ENCODE measurements at places on chromosomes 6 and 20.
A peak's percentile ranks its signal among the peaks of the same experiment; 100 is the strongest.

DNA sequence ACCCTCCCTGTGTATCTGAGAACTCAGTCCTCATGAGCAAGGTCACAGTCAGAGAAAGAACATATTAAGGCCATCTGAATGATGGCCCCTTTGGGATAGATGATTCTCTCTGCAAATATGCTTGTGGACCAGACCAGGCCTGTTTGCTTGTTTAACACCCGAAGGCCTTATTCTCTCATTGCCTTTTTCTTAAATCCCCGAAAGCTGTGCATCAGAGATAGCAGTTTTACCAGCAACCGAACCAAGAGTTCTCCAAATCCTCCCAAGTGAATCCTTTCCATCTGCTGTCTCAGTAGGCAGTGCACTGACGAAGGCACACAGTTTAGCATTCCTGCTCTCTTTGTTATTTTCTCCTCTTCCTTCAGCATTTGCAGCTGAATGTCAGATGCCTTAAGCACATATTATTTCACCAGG, 79.8 kb downstream of the TRMT6 start:
- DNase-seq: no peak

- no peak for DNase-seq
These were observed 19.4 kb upstream of the TFAP2A start for GRCh38 chr6:10434235-10434634.

DNA sequence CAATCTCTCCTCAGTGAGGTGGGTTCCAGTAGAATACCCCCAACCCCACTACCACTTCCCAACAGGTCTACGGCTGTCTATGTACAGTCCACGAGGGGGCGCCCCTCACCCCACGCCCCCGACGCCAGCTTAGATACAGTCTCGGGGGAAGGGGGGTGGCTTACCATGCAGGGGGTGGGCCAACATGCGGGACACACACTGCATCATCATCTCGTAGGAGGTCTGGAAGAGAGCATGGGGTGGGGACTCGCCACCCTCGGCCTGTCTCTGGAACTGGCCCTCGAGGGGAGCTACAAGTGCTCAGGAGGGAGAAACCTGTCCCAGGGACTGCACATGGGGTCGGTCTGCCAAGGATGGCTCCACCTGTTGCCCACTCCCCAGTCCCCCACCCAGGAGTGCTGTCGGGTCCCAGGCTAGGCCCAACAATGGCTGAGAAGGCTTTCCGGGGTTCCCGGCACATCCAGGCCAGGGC, 8.5 kb downstream of the MTCH1 start:
- no peak for DNase-seq

- DNase-seq: no peak
These were observed 84.1 kb downstream of the TNFAIP3 start for GRCh38 chr6:137951064-137951597.

- no peak for DNase-seq
These were observed 21.8 kb upstream of the PTGIS start for GRCh38 chr20:49589747-49590146.

DNA sequence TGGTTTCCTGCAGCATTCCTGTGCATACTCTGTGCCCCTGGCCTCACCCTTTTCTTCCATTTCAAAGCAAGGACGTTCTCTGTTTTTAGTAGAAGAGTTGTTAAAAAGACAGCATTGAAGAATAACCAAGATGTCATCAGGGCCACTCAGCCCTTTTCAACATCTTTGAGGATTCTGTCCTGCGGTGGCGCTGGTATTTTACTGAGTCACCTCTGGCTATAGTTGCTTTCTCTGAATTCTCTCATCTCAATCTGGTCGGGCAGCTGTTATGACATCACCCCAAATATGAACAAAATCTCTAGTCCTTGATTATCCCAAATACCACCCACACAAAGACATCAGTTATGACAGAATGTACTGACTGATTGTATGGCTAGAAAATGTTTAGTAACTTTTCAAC, 204.2 kb downstream of the GRIK2 start:
- DNase-seq: no peak

- DNase-seq: no peak
These were observed 479.6 kb upstream of the CHD6 start for GRCh38 chr20:42097741-42098140.

DNA sequence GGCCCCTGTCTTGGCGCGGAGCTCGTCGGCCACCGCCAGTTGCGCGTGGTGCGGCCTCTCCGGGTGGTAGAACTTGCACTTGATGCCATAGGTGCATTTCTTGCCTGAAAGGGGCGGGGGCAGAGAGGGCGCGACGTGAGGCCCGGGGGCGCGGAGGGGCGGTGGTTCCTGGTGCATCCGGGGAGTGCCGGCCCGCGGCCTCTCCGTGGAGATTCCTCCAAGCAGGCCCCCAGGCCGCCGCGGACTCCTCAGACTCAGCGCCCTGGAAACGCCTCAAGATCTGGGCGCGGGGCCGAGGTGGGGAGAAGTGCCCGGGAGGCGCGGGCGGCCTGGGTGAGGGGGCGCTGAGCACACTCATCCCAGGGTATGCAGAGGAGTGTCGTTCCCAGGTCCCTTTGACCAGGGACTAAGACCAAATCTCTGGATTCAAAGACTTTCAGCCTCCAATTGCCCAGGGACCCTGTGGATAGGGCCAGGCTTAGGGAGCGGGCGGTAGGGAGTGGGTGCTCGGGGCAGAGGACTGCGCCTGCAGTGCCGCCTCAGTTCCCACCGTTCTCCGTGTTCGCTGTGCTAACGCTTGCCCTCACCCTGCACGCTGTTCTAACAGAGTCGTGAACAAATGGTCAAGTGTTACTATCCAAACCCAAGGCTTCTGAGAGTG, 33.3 kb downstream of the ZC3H12D start:
- DNase-seq: no peak

GRCh38 chr6:26156850-26157250, 69.6 kb downstream of the HFE start:
- DNase-seq: peak; percentile 39

DNA sequence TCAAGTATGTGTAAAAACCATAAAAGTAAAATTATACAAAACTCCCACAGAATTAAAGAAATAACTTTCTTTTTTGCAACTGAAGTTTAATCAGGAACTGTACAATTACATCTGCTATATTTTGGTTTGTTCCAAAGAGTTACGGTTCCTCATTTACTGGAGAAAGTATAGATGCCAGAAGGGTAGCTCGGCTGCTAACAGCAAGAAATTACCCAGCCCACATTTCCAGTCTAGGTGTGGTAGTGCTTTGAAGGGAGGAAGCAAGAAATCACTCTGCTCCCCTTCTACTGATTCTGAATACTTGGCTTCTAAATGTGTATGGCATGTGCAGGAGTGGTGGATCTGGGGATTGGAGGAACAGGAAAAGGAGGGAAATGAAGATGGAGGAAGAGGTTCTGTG, 441.3 kb downstream of the CDC5L start:
- DNase-seq: no peak

DNA sequence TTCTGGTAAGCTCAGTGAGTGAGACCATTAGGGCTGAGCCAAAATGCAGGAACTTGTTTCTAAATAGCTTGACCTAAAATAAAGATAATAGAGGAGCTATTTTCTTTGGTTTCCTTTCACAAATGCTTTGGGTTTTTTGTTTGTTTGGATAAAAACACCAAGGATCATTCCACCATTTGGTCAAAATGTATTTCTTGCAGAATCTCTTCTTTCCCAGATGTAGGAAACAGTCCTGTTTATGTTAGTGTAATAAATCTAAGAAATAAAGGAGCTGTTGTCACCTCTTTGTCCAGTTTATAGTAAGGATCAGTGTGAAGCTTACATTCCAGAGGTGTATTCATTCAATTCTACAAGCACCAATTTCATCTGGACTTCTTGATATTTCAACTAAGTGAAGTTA, 297.8 kb downstream of the GJA1 start:
- no peak for DNase-seq

DNA sequence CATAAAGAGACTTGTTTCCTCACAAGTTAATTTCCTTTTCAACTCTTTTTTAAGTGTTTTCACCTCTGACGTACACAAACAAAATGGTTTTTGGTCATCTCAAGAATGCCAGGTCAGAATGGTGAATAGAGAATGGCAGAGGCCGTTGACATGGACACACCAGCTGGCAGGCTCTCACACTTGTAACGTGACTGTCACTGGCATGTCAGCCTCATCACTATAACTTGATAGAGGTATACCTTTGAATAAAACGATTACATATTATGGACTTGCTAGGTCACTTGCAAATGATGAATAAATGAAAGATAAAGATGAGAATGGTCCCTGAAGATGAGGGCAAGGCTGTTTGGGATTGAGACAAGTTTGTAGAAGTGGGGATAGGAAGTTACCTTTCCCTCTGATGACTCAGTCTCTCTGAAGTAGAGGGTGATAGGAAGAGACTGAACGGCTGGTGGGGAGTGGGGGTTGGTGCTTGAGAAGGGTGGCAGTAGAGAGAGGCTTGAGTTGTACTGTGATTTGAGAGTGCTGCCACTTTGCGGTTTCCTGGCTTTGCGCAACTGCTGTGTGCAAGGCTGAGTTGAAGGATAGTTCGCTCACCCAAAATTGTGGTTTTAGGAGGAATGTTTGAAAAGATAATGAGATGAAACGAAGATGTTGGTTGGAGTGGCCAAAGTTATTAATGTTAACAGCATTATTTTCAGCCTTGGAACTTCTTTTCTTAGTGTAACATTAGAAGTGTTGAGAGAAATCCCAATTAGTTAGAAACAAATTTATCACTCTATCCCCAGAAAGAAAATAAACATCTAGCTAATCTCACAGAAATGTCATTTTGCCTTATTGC, 30.3 kb downstream of the TBPL1 start:
- peak; percentile 6 for DNase-seq

DNA sequence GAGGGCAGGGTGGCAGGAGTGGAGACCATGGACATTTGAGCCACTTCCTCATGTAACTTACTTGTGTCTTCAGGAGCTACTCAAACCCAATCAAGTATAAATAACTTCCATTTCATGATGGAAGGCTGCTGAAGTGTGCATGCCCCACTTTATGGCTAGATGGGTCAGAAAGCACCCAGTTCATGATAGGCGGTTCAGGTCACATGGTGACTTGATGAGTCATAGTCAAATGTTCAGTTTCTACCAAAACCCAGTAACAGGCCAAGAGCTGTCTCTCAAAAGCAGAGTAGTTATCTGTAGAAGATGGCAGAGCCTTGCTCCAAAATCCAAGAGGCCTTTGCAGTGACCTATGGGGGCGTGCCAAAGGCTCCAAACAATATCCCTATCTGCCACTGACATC, 133.7 kb upstream of the TENT5A start:
- no peak for DNase-seq

GRCh38 chr6:17269840-17270239, 11.3 kb upstream of the RBM24 start:
- DNase-seq: no peak

- no peak for DNase-seq
These were observed 1.7 kb upstream of the MMP24OS start for GRCh38 chr20:35279533-35280174.

DNA sequence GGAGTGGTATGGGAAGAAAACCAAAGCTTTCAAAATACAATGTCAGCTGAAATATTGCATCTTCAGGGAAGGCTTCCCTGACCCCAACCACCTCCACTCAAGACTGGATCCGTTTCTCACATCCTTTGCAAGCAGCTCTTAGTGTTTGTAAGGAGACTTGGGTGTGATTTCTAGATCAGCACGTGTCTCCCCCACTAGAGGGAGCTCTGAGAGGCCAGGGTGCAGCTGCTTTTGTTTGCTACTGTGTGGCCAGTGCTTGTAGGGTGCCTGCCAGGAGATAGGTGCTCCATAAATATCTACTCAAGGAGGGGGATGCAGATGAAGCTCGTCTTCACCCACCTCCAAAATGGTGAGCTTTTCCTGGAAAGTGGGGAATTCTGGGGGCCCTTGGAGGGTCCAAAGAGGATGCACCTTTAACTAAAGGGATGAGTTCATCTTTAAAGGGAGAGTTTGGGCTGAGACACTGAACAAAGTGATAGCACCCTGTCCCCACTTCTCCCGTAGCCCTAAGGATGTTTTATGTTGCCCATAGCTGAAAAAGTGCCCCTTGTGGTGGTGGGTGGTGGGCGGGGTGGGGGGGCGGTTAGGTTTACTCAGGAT, 52.6 kb upstream of the MAFB start:
- peak; percentile 8 for DNase-seq

DNA sequence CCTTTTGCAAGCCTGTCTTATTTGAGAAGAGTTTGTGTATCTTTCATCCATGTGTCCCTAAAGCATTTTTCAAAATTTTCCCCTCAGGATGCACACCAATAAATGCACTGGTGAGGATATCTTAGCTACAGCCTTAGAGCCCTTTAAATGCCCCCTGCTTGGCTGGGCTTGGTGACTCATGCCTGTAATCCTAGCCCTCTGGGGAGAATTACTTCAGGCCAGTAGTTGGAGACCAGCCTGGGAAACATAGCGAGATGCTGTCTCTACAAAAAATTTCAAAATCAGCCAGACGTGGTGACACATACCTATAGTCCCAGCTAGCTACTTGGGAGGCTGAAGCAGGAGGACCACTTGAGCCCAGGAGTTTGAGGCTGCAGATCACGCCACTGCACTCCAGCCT, 33.8 kb upstream of the PLCB4 start:
- no peak for DNase-seq

DNA sequence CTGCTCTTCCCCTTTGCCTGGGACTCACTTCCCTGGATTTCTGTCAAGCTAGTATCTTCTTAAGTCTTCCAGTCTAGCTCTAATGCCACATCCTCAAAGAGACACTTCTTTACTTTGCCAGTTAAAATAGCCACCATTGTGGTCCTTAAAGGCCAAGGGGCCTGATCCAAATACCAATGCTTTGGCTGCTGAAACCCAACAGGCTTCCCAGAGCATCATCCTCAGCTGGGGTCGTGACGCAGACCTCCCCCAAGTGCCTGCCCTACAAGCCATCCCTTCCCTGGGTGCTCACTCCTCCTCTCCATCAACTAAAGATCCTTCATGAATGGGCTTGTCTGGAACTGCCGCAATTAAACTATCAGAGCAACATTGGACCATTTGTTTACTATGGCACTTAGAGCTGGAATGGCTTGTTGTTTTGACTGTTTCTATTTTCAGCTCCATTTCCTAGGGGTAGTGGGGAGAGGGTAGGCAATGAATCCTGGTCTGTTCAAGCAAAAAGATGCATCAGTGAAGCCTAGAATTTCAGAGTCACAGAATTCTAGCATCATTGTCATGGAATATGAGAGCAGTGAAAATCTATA, 79.6 kb upstream of the SIRPA start:
- no peak for DNase-seq

DNA sequence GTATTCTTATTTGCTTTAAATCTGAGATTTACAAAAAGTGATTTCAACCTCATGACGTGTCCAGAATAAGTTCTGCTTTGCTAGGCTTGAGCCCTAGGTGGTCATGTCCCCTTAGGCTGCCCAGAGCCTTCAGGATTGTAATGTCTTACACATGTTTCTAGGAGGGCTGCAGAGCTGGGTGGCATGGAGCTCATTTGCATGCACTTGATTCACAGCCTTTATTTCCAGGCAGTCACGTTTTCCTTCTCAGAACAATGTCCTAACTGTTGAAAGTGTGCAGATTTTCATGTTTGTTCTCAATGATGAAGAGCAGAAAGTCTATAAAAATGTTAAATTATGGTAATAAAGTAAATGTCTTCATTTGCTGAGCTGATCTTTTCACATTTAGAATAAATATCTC, 448.6 kb upstream of the SOX4 start:
- no peak for DNase-seq

GRCh38 chr20:46230801-46231282, 77.5 kb downstream of the CDH22 start:
- no peak for DNase-seq

- no peak for DNase-seq
These were observed 531.3 kb upstream of the JAG1 start for GRCh38 chr20:11204926-11205768.
